ENCODE measurements at places on chromosomes 2 and 18. TPM values are rescaled to one million over a fixed set of nuclear protein-coding genes. Genes with fewer than 3 reads are reported as not detected.

DNA sequence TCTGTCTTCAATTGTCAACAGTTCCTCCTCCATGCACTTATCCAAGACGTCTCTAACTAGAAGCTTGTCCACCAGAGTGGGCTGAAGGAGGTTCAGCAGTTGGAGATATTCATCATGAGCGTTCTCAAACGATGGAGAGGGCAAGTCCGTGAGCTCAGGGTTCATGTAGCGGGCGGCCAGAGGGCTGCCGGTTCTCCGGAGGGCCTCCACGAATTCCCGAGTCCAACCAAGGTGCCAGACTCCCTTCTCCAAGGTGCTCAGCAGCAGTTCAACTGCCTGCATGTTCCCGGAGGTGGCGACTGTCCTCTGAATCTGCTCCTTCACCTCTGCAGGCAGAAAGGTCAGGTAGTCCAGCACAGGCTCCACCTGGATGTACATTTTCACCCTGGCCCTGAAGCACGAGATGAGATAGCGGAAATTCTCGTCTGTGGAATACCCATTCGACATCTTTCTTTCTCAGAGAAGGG is 590 bp downstream of the IFIH1 start:
- DNase-seq, result peak; percentile 27

GRCh38 chr2:72926811-72927465 is 9.6 kb downstream of the EMX1 start:
- DNase-seq, result no peak

MAPK4 gene
- 64.4 TPM for total RNA-seq

GRCh38 chr18:58348517-58348916 is 280.4 kb downstream of the ALPK2 start:
- no peak for DNase-seq

PFN4 gene
- total RNA-seq, result 0.52 TPM

IL36RN gene
- total RNA-seq, result not detected

DNA sequence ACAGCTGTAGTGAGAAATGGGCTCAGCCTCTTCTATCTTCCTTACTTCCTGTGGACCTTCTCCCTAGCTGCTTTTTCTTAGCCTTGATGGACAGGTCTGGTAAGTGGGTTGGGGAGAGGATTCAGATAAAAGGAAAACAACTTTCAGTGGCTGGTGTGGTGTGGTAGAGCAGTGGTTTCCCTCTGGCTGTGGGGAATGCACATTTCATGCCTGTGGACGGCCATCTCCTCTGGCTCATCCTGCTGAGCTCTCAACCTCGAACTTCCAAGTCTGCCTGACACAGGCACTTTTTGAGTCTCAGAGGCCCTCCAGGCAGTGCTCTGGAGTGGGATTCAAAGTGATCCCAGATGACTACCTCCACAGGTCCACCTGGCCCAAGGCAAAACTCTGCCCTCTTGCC is 38.6 kb upstream of the ACADL start:
- DNase-seq, result no peak

MC5R gene
- total RNA-seq, result not detected

DNA sequence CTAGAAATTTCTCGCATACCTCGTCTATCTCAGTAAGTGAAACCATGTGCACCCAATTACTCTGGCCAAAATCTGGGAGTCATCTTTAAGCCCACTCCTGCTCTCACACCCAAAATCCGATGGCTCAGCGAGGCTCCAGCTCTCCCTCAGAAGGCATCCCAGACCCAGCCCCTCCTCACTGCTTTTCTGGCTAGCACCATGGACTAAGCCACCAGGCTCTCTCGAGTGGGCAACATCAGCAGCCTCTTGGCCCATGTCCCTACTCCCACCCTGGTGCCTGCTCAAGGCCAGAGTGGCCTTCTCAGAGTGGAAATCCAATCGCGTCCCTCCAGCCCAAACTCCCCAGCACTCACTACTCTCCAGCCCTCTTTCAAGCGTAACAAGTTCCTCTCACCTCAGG is 27.2 kb downstream of the TNS1 start:
- no peak for DNase-seq

GRCh38 chr2:118856330-118856977 is 9.0 kb upstream of the EN1 start:
- DNase-seq, result no peak

DNA sequence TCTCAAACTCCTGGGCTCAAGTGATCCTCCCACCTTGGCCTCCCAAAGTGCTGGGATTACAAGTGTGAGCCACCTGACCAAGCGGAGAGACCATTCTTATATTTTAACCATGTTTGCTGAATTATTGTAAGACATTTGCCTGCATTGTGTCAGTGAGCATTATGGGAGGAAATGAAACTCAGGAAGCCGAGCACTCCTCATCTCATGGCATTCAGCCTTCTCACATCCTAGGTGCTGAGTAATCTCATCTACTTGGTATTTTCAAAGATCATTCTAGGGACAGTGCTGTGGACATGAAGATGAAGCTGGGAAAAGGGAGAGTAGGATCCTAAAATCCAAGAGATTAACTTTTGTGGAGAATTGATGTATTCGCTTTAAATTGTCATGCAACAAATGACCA is 66.1 kb downstream of the NAPG start:
- DNase-seq, result no peak

DNA sequence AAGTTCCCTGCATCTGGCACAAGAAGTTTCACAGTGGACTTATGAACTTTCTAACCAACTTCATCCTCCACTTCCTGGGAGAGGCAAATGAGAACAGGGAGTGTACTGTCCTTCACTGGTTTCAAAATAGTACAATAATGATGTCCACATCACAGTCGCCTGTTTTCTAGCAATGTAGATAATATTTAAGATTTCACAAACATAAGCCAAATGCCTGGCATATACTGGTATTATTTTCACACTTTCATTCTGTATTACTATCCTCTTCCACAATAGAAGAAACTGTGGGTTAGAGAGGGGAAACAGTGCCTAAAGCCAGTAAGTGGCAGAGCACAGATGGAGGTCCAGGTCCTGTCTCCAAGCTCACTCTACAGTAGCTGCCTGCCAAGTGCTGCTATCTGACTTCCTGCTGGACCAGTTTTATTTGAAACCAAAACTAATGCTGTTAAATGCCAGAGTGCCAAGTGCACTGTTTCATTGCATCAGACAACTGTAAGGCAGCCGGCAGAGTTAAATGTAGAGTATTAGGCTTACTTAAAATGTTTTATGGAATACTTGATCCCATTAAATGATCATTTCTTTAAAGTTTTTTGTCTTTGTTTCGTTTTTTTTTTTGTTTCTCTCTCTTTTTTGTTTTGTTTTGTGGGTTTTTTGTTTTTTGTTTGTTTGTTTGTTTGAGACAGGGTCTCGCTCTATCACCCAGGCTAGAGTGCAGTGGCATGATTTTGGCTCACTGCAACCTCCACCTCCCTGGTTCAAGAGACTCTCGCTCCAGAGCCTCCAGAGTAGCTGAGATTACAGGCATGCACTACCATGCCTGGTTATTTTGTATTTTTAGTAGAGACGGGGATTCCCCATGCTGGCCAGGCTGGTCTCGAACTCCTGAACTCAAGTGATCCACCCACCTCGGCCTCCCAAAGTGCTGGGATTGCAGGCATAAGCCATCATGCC is 15.1 kb downstream of the COBLL1 start:
- DNase-seq, result peak; percentile 48

- no peak for DNase-seq
These were observed 68.4 kb downstream of the COL5A2 start for GRCh38 chr2:189111063-189111715.
